Psoas muscle (tissue), 8 donors: ENCODE measurements at places on chromosomes 12 and 14. TPM values are rescaled to one million over a fixed set of nuclear protein-coding genes. Genes with fewer than 3 reads are reported as not detected.

DNA sequence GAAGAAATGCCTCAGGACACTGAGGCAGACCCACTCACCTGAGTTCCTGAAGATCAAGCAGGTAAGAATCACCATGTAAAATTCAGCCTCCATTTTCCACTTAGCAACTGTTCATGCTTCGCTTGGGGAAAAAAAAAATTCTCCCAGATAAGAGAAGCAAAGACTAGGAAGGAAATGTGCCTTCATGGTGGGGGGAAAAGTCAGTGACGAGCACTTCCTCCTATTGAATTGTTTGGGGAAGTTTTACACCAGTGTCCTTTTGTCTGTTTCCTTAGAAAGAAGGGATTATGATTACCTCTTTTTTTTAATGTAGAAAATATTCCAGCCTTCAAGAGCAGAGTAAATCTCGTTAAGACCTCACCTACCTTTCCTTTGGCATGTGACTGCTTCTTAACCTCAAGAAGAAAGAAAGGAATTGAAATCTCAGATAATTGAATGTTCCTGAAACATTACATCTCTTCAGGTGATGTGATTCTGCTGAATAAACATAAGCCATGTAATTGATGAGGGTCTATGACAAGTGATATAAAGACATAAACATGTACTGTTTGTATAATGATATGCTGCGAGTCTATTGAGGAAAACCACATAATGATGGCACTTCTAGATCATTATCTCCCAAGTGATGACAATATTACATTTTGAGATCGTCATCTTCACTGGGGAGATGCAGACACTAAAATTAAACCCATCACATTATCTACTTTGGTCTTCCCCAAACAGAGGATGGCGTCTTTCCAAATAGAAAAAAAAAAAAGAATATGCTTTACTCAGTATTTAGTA, at the start of gene PTPRB:
TSS of gene PTPRB (minus strand) at position 127 of the 783 bp plus-strand sequence. CDS start at position 93, 34 bp downstream.
- DNase-seq = no peak

DNA sequence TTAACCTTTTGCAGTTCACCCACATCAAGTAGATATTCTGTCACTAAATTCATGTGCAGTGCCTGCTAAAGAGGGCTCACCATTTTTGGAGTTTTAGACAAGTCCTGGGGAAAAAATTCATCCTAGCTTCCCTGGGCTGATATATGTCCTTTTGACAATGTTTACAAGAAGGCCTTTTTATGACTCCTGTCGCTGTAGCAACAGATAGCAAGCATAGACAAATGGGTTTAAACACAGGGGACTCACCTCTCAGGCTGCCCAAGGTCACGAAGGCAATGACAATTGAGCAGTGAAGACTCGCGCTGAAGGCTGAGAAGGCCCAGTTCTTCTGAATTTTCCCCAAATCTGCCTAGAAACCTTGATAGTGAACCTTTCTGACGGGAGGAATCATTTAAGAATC, 150.7 kb upstream of the CPM start:
- DNase-seq = no peak

GRCh38 chr12:103697971-103698751, 111.1 kb downstream of the STAB2 start:
- no peak for DNase-seq

DNA sequence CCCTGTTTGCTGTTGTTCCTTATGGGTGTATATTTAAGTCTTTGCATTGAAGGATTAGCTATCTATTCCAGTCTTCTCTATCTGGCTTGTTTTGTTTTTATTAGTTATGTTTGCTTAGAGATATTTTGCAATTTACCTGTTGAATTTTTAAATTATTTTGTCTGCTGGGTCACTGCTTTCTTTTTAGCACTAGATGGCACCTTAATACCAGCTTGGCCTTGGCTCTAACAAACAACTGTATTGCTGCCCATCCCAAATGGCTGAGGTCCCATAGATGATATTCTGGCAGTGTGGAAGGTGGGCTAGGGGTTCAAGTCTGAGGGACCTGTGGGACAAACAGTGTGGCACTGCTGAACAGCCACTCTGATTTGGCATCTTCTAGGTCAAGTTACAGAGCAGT, 144.0 kb upstream of the FBXO33 start:
- no peak for DNase-seq

DNA sequence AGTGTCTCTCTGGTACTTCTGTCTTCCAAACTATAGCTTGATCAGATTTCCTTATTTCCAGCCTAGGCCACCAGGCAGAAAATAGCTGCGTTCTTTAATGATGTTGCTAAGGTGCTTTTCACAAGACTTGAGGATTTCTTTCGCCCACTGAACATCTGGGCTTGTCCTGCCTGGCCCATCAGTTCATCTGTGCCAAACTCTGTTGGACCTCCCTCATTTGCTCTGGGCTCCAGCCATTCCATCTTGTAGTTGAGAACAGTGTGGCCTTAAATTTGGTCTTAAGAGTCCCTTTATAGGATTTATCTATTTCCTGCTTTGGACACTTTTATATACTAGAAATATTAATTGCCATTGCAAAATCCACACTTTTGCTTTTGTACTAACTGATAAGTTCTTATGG, 109.6 kb downstream of the TTLL5 start:
- no peak for DNase-seq

NRDE2 gene
- total RNA-seq = 12.8 TPM

GRCh38 chr12:30201301-30202160, 417.8 kb upstream of the TMTC1 start:
- no peak for DNase-seq

DNA sequence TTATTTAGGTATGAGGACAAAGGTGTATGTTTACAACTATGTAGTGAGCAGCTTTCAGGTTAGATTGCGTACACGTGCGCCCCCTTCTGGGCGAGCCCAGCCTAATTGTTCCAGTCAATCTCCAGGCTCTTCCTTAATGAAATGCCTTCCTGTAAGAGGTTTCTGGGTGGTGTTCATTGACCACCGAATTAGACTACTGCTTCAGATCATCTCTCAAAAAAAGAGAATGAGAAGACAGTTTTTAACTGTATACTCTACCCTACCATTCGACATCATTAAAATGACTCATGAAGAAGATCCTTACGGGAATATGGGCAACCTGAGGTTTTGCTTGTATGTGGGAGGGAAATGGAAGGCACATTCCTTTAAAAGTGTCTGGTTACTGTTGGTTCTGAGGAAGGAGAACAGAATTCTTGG, 2.1 kb downstream of the LUM start:
- DNase-seq = peak; percentile 76

DNA sequence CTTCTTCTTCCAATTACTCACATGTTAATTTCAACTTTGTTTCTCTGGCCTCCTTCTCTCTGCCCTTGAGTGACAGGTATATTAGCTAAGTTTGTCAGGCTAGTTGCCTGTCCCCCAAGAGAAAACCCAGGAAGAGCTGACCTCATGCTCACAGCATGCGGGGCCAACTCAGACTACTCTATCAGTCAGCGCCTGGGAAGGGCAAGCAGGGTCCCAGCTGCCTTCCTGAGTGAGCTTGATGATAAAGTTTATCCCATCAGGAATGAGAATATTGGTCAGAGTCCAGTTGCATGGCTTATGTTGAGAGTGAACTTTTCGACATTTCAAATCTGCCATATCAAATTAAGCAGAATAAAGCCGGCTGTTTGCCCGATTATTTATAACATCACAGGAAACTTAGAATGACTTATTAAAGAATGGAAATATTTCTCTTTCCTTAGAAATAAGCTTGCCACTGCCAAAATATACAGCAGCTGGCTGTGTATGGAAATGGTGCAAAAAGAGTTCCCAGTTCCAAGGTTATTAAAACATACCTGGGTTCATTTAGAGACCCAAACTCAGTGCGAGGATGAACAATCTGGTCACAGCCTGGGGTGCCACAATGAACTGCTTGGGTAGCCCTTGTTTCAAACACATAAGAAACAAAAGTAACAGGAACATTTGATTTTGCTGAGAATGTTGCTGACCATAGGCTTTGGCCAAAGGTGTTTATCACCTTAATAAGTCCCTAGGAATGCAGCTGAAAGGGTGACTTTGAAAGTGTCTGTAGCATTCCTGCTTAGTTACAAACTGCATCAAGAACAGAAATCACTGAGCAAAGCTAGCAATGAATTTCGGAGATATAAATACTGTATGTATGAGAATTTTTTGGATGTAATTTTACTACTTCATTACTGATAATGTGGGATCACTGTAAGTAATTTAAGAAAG, 1553.8 kb upstream of the FLRT2 start:
- DNase-seq = peak; percentile 56

ST8SIA1 gene
- total RNA-seq = 0.68 TPM

CABP1 gene
- total RNA-seq = 1.8 TPM

DNA sequence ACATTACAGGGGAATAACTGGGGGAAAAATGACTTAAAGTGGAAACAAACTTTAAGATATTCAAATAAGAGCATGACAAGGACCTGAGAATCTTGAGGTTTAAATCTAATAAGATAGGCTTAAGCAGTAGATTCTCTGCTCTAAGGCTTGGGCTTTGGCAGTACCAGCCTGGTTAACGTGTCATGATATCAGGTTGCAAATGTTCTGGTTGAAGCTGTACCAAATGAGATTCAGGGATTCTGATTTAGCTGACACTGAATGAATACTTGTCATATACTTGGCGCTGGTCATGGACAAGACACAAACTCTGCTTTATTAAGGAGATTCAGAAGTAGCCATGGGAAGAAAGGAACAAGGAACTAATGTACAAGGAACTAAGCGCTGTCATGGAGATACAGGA, 6.1 kb downstream of the TCP11L2 start:
- DNase-seq = no peak
